ENCODE measurements at places on chromosomes 11 and 22. TPM values are rescaled to one million over a fixed set of nuclear protein-coding genes. Genes with fewer than 3 reads are reported as not detected.

FAM180B gene
- total RNA-seq: not detected

PKDREJ gene
- total RNA-seq: not detected

OR52E8 gene
- not detected for total RNA-seq

GSTT2B gene
- total RNA-seq: not detected

MS4A6A gene
- not detected for total RNA-seq

DBX1 gene
- not detected for total RNA-seq

DYNC2H1 gene
- 3.2 TPM for total RNA-seq

OR5F1 gene
- not detected for total RNA-seq

OR8A1 gene
- not detected for total RNA-seq

C1QTNF4 gene
- not detected for total RNA-seq

MRGPRF gene
- not detected for total RNA-seq

GPHA2 gene
- not detected for total RNA-seq

XKR3 gene
- total RNA-seq: not detected

EFEMP2 gene
- total RNA-seq: 8.9 TPM

SLC25A45 gene
- 15.4 TPM for total RNA-seq

SHANK3 gene
- 0.27 TPM for total RNA-seq

FOLR3 gene
- total RNA-seq: not detected

CAVIN3 gene
- 30.0 TPM for total RNA-seq

APOL4 gene
- 0.95 TPM for total RNA-seq

CACNA1I gene
- total RNA-seq: 0.27 TPM

ETS1 gene
- total RNA-seq: 430 TPM

RBM4 gene
- total RNA-seq: 140 TPM

SCGB2A2 gene
- not detected for total RNA-seq

FGF3 gene
- total RNA-seq: not detected

INS gene
- total RNA-seq: not detected

RABL2B gene
- total RNA-seq: 21.1 TPM

TRIM51 gene
- not detected for total RNA-seq

PES1 gene
- total RNA-seq: 196 TPM

EXPH5 gene
- total RNA-seq: 2.5 TPM

RFPL3 gene
- not detected for total RNA-seq

RASSF10 gene
- total RNA-seq: not detected

OR2AG2 gene
- 0.18 TPM for total RNA-seq

KLHL35 gene
- 0.58 TPM for total RNA-seq

MCHR1 gene
- total RNA-seq: not detected

CNTF gene
- total RNA-seq: 3.3 TPM

PIWIL4 gene
- total RNA-seq: 0.21 TPM

ZNF280B gene
- total RNA-seq: 2.9 TPM

RFPL2 gene
- not detected for total RNA-seq

ADSL gene
- total RNA-seq: 178 TPM

ANGPTL5 gene
- total RNA-seq: not detected

EIF4G2 gene
- 1,373 TPM for total RNA-seq

NXPE4 gene
- not detected for total RNA-seq

MS4A12 gene
- total RNA-seq: not detected

PDGFB gene
- total RNA-seq: 0.40 TPM

TOMM22 gene
- total RNA-seq: 211 TPM

GNAZ gene
- 0.54 TPM for total RNA-seq

TTC38 gene
- total RNA-seq: 6.6 TPM

FADD gene
- 31.5 TPM for total RNA-seq

TRIM49 gene
- not detected for total RNA-seq

GLYAT gene
- not detected for total RNA-seq

DGCR8 gene
- total RNA-seq: 47.0 TPM

CASP5 gene
- not detected for total RNA-seq

MRGPRE gene
- not detected for total RNA-seq

All from activated naive CD8-positive, alpha-beta T cell treated with anti-CD3 and anti-CD28 coated beads for 36 hours (primary cell).